CD4-positive, alpha-beta T cell (primary cell): ENCODE measurements at places on chromosomes 5 and 9.

GRCh38 chr5:147310059-147310704 lies 75.4 kb downstream of the STK32A start:
- DNase-seq, result no peak

GRCh38 chr5:78554670-78555069 lies 93.9 kb downstream of the LHFPL2 start:
- DNase-seq, result no peak

- DNase-seq, result no peak
These were observed 2.4 kb downstream of the CCL28 start for GRCh38 chr5:43409809-43410271.

DNA sequence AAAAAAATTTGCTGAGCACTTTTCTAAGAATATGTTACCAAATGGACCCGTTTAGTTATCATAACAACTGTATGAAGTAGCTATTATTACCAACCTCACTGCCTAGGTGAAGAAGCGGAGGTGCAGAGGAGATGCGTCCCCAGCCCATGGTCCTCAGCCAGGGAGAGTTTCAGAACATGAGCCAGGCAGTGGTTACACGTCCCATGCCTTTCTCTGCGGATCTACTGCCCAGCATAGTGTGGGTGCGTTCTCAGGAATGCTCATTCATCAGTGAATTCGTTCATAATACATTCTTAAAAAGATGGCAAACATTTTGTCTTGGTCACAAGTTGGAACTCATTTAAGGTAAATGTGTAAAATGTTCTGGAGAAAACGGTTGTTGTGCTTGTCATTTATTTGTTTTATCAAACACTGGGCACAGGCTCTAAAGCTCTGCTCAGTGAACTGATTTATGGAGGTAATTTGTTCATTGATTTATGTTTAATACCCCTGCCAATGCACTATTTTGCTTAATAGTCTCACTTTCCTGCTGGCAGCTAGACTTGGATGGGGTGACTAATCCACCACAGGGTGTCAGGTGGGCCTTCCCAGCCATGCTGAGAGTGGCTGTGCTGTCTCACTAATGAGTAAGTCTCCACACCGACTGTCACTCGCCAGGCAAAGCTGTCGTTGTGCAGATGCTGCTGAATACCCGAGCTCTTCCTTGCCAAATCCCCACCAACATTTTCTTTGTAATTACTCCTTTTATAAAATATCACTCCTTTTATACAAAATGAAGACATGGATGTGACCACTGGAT lies 248.8 kb downstream of the TENT4A start:
- no peak for DNase-seq

DNA sequence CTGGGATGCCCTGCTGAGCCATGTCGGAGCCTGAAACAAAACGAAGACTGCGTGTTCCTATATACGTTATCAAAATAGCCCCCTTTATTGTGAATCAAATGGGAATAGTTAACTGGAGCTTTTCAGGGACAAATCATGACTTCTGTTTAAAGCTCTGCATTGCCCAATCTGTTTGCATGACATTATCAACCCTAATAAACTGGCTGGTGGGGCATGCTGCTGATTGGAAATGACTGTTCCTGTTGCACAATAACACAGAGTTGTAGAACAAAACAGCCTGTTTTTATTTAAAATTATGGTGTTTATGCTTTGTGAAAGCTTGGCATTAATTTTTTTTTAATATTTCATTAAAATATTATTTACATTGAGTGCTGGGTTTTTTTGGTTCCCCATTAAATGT lies 215.5 kb downstream of the TMEM167A start:
- DNase-seq, result no peak

GRCh38 chr5:139190125-139190524 lies 8.0 kb downstream of the SIL1 start:
- DNase-seq, result no peak
